Stimulated activated CD8-positive, alpha-beta memory T cell treated with anti-CD3 and anti-CD28 coated beads, Interleukin-15, amount 100 ng/mL, for 4 hours (primary cell): ENCODE measurements at places on chromosomes 1 and 21.

DNA sequence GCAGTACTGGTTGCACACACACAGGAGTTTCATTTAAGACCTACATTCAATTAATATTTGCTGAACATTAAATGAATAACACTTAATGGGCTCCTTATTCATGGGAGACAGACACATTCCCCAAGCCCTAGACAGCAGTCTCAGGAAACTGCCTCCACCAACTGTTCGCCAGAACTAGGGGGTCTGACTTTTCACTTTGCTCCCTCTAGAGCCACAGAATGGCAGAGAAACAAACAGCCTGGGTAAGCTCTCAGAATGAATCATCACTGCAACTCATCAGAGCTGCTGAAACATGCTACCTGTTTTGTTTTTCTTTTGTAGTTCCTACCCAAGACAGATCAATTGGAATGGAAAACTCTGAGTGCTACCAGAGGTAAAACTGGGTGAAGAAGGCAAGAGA is 31.7 kb downstream of the ELK4 start:
- no peak for DNase-seq

GRCh38 chr1:227559499-227559898 is 3.9 kb upstream of the ZNF678 start:
- DNase-seq: no peak

DNA sequence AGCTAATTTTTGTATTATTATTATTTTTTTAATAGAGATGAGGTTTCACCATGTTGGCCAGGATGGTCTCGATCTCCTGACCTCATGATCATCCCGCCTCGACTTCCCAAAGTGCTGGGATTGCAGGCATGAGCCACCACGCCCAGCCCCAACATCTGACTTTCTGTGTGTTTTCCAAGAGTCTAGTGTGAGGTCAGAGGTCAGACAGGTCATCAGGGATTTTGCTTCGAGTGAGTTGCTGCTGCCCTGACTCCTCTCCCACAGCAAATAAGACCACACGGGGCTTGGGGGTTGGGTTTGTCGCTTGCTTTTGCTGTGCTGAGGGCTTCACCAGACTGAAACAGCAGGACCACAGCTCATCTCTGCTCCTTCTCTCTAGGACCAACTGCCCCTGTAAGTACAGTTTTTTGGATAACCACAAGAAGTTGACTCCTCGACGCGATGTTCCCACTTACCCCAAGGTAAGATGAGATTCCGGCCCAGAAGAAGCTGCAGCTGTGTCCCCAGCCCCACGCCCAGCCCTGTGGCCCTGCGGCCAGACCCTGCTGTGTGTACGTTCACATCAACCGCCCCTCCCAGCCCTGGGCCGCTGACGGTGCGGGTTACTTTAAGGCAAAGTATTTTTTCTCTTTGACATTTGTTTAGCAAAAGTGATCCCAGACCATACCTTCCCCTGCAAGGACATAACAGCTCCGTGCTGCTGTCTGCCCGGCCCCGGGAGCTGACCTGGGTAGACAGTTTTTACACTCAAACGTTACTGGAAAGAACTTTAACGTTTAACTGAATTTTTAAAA is 97.5 kb downstream of the PDE9A start:
- no peak for DNase-seq

DNA sequence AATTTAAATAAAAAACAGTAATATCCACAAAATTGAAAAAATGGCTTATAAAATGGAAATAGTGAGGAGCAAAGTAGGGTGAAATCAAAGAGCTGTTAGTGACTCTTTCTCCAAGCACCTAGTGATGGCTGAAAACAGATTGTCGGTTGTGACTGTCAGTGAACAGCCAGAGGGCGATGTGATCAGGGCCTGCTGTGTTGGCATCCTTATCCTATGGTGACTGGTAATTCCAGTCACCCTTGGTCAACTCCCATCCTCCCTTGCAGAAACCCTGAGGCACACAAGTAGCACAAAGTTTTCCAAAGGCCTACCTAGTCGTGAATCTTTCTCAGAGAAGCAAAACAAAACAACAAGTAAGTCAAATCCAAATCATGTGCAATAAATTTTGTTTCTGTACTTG is 599.8 kb upstream of the CXADR start:
- no peak for DNase-seq

DNA sequence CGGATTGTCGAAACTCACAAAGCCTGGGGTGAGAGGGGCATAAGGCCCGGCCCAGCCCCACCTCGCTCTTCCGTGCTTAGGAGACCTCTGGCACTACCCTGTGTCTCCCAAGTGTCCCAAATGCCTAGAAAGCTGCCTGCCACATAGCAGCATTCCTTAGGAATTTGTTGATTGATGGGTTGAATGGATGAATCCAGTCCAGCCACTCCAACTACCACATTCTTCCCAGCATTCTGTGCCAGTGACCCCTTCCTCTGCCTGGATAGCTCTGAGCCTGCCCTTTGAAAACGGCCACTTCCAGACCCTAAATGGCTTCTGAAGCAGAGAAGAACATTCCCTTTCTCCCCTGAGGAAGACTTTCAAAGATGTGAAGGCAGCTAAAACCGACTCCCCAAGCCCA is 11.5 kb downstream of the CELF3 start:
- DNase-seq: no peak

GRCh38 chr1:180920702-180921101 is 8.0 kb downstream of the KIAA1614 start:
- DNase-seq: no peak

DNA sequence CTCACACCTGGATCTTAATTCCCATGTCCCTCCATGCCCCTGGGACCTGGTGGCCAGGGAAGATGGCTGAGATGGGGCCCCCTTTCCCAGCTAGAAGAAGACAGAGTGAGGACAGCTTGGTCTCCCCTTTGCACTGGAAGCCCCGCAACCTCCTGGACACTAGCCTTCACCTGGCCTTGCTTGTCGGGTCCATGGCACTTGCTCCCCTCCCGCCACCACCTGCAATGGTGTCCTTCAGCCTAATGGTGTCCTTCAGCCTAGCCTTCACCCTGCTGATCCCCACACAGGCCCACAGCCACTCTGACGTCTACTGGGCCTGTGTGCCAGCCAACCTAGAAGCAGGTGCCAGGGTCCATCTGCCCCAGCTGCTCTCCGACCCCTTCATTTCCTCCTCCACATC is 45.9 kb upstream of the EDN2 start:
- no peak for DNase-seq

GRCh38 chr1:39116860-39117728 is 87.4 kb upstream of the MACF1 start:
- no peak for DNase-seq

GRCh38 chr1:55584526-55585401 is 369.6 kb upstream of the USP24 start:
- no peak for DNase-seq

DNA sequence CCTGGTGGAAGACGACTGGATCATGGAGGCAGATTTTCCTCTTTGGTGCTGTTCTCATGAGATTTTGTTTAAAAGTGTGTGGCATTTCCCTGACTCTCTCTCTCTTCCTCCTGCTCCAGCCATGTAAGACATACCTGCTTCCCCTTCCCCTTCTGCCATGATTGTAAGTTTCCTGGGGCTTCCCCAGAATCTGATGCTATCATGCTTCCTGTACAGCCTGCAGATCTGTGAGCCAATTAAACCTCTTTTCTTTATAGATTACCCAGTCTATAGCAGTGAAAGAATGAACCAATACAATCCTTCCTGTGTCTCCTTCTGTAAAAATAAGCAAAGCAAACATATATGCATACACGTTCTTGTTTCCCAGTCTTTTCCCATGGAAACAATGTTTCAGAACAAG is 273.2 kb downstream of the DYRK1A start:
- no peak for DNase-seq

GRCh38 chr1:117599286-117600221 is 6.3 kb upstream of the TENT5C start:
- DNase-seq: no peak

DNA sequence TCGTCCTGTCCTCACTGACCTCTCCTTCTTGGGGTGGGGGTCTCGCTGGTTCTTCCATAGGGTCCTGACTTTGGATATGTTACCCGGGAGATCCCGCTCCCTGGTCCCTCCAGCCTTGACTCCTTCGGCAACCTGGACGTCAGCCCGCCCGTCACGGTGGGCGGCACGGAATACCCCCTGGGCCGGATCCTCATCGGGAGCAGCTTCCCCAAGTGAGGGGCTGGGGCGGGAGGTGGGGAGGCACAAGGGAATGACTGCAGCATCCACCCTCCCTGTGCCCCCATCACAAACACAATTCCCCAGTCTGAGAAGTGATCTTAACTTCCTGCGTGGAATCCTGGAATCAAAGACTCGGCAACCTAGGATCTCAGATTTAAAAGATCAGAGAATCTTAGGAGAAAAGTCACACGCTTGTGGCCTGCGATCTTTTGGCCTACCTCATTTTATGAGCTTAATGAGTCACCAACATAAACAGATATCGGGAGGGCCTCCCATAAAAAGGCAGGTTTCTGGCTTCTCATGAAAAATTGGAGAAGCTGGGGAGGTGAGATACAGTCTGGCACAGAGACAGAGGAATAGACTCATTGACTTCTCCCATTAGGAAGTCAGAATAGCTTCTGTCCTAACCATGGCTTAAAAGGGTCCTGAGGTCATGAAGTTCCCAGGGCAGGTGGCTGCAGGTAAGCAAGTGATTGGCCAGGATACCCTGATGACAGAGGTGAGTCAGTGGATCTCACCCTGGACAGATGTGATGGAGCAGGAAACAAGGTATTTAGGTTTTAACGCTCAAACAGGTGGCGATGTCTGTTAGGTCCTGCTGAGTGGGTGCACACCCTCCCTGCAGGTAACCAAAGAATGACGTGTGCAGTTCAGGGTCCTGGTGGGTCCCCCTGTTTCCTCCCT is 15.9 kb upstream of the PADI3 start:
- DNase-seq: no peak

- no peak for DNase-seq
Observed at GRCh38 chr1:45043094-45043493, 31.0 kb downstream of the UROD start.

DNA sequence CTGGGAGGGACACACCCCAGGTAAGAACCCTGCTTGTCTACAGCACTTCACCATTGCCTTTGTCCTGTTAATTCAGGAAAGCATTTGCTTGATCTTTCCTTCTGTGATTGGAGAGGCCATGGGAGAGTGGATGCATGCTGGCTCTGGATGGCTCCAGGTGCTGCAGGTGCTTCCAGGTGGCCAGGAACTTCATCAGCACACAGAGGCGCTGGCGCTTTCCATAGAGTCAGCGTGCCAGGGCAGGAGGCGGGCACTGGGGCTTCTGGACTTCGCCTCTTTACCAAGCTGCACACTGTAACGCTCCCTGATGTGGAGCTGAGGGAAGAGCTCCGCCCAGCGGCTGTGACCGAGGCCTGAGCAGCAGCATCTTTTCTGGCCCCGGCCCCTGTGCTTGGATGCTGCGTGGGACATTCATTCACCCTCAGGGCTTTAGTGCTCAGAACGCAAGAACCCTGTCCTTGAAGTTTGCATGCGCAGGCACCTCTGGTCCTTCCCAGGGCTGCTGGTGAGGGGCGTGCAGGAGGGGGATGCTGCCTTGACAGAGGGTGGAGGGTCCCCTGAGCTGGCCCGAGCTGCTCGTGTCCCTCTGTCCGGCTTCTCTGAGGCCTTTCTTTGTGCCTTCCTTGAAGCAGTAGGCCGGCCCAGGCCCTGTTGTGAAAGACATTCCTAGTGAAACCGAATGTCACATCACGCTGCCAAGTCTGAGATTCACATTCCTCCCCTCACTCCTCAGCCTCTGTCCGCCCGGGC is 1.6 kb upstream of the MX2 start:
- DNase-seq: no peak

GRCh38 chr1:247111259-247111699 is 7.1 kb upstream of the ZNF669 start:
- no peak for DNase-seq

DNA sequence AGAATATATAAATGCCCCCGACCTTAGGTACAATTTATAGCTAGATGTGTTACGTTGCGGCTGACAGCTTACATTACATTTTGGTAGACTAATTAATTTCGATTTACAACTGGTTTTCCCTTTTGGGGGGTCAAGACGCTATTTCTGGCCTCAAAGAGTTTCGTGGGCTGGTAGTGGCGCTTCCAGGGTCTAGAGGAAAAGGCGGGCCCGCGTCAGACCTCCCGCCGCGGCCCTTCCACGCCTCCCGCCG is 391 bp downstream of the IFT25 start:
- no peak for DNase-seq

GRCh38 chr1:76138217-76138616 is 63.7 kb downstream of the ST6GALNAC3 start:
- no peak for DNase-seq

GRCh38 chr1:100009458-100009857 is 39.7 kb downstream of the SLC35A3 start:
- no peak for DNase-seq

DNA sequence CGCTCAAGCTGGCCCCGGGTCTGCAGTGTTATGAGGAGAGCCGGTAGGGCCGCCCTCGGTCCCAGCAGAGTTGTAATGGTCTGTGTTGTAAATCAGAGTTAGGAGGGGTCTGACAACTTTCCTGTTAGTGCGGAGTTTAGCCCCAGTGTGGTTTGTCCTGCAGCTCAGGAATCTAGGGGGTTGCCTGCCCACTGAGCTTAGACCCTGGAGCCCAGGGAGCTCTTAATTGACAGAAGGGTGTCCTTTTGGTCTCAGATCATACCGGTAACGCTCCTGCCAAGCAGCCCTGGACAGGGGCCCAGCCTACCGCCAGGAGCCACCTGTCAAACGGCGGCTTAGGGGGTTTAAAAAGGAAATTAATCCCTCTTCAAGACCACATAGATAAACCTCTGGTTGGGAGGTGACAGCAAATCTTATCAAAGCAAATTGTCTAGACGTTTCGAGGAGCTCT is 164.4 kb downstream of the DYRK1A start:
- no peak for DNase-seq

- no peak for DNase-seq
Observed at GRCh38 chr1:215007880-215008279, 74.7 kb upstream of the KCNK2 start.

GRCh38 chr1:203136409-203137042 is 9.0 kb downstream of the ADORA1 start:
- DNase-seq: no peak
